Nucleus accumbens (tissue), 56 donors: ENCODE measurements at places on chromosomes 4 and X.

GRCh38 chr4:39525822-39526690, 1.2 kb downstream of the UGDH start:
- no peak for DNase-seq

DNA sequence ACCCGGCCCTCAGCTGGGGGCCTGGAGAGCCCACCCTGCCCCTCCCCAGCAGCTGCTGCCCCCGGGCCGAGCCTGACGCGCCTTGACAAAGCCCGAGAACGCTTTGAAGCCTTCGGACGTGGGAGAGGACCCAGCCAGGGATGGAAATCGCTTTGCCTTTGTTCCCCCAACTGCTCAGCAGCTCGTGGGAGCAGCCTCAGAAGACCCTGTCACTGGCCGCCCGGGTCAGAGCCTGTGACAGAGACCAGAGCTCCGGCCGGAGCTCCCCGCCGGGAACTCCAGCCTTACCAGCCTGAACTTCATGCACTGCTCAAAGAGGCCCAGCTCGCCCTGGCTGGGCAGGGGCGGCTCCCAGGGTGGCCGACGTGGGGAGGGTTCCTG, 2.6 kb upstream of the SLC6A8 start:
- no peak for DNase-seq

DNA sequence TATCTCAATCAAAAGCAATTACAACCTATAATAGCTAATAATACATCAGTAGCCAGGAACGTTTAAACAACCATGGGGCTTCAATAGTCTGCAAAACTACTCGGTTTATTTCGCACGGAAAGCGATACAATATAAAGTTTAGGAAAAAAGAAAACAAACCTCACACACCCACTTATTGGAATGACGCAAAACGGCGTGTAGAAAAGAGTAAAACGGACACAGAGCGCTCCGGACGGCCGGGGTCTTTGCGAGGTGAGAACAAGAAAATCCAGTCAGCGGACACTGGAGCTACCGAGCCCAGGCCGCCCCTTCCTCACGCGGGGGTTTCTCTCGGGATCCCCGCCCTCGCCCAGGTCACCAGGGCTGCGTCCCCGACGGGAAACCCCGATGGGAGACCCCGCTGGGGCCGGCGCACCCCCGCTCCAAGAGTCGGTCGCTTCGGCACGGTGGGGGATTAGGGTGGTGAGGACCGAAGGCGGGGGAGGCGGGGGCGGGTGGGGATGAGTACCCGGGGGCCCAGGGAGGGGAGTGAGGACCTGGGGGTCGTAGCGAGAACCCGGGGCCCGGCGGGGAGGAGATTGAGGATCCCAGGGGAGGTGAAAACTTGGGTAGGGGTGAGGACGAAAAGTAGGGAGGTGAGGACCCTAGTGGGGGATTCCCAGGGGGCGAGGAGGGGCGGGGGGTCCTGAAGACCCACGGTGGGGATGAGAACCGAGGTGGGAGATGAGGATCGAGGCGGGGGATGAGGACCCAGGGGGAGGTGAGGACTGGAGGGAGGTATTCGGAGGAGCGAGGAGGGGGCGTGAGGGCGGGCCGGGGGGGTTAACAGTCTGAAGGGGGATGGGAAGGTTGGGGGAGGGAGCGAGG, 737 bp downstream of the NELFA start:
- no peak for DNase-seq

DNA sequence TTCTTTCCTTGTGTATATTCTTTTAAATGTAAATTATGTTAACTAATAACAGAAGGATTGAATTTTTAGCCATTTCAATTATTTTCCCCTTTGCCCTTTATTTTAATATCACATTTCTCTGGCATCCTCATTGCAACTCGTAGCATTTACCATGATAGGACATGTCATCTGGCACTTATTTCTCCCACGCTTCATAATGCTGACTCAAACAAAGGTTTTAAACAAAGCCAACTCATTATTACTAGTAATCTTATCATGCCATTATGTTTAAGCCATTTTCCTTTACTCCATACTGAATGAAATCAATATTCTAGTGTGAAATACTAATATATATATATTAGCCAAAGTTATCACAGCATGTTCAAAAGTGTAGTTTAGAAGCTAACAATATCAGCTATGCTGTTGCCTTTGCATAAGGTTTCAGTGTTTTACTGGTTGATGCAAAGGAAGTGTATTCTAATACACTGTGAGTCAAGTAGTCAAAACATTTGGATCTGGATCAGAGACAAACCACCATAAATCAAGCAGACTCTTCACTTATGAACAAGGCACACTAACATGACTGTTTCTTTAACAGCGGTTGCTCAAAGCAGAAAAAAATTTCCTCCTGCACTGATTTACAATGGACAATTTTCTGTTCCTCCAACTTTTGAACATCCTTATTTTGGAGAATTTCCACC, 281.6 kb downstream of the SLC7A11 start:
- DNase-seq = no peak

DNA sequence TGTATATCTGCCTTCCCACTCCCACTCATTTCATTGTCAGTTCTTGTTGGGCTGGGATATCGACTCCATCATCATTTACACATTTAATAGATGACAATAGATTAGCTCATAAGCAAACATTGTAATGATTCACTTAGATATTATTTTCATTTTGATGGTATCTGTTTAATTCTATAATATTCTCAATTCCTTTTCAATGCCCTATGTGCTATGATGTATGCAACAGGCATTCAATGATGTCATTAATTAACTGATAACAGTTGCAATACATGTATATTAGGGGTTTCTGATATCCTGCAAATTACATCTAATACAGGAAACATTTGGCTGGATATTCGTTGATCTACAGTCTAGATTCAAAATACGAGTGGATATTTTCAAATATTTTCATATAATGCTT, 850.5 kb downstream of the CCSER1 start:
- no peak for DNase-seq

DNA sequence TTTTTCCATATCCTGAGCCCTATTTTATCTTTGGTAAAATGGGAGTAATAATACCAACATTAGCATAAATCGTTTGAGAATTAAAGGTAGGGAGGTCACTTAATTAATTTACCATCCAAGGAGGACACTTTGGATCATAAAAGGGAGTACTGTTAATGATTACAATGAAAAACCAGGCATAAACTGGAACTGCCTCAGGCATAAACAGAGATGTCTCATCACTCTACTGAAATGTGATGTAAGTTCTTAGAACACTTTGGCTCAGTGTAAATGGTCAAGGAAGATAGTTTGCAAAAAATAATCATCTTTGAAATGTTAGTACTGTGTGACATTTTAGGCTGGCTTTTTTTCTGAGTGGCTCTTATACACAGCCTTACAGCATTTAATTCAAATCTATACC, 268.7 kb downstream of the SLC39A8 start:
- no peak for DNase-seq

GRCh38 chr4:57125996-57126395, 15.8 kb upstream of the IGFBP7 start:
- no peak for DNase-seq

DNA sequence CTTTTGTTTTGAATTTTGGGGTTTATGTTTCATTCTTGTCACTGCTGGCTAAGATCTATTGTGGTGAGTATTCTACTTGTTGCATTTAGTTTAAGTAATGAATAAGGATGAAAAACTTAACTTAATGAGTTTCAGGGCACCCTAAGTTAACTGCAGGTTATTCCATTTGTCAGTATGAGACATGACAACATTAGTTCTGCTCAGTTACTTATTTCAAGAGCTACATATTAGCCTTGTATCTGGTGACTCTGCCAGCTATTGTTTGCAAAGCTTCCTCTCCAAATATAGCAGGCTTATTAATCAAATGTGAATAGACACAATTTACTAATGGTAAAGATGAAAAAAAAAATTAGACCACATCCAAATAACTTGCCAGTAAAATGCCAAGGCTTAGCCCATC, 567.1 kb downstream of the IL15 start:
- no peak for DNase-seq
